ENCODE measurements at places on chromosomes 13 and 19. TPM values are rescaled to one million over a fixed set of nuclear protein-coding genes. Genes with fewer than 3 reads are reported as not detected.

GRCh38 chr19:2336528-2337328, 8.2 kb downstream of the SPPL2B start:
- no peak for DNase-seq

DNA sequence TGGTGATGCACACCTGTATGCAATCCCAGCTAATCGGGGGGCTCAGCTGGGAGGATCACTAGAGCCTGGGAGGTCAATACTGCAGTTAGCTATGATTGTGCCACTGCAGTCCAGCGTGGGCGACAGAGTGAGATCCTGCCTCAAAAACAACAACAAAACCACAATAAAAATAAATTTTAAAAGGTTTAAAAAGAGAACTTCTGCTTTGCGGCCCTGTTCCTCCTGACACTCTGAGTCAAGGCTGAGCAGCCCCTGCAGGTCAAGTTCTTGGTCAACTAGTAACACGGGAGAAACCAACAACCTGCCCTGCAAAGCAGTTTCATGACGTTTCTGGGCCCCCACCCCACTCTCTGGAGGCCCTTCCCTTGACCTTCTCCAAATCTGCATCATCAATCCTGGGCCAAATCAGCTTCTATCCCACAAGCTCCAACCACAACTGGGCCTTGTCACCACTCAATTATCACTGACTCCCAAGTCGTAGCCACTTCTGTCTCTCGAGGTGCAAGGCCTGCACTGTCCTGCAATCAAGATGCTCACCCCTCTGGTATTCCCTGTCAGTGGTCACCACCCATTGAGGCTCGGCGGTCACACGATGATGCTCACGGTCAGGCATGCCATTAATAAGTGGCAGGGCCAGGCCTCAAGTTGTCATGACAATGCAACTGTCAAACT, 7.5 kb downstream of the ELAVL1 start:
- no peak for DNase-seq

DNA sequence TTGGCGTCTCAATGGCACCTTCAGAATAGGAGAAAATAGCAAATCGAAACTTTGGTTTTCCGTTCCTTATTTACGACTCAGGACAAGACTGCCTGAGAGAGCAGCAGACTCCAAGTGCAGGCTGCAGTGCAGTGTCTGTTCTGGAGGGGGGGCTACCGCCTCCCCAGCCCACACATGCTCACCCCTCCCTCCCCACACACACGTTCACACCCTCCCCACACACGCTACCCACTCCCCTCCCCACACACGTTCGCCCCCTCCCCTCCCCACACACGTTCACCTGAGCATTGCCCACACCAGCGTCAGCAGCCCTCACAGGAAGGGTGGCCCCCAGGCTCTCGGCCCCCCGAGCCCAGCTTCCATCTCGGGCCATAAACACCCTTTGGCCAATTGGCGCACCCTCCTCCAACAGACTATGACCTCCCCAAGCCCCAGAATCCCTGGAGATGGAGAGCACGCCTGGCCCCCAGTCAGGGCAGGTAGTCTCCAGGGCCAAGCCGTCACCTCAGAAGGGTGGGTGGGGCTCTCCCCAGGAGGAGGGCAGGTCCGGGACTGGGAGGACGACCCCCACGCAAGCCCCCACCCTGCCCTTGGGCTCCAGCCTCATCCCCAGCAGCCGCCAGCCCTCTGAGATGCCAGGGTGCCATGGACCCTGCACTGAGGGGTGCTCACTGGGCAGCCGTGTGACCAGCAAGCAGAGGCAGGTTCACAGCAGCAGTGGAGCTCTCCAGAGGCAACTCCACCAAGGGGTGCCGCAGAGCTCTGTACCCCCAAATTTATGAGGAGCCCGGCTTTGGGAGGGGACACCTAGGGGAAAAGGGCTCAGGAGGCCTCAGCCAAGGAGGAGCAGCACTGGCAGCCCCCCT, 27.5 kb downstream of the RASA3 start:
- DNase-seq, result no peak

GFY gene
- not detected for total RNA-seq

GRCh38 chr13:77351315-77351714, 24.4 kb upstream of the MYCBP2 start:
- DNase-seq, result no peak

DNA sequence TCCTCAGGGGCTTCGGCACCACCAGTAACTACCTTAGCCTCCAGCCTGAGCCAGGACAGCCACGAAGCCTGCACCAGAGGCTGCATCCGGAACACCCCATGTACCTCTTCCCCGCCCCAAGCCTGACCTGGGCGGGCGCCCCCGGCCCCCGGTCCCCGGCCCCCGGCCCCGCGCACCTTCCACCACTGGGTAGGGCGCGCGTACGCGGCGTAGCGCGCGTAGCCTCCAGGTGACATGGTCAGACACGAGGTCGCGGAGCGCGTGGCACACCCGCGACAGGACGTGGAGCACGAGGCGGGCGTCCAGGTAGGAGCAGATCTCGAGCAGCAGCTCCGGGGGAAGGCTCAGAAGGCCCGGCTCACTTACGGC, 450 bp downstream of the FBXW9 start:
- no peak for DNase-seq

SIGLEC5 gene
- not detected for total RNA-seq

RNF113B gene
- not detected for total RNA-seq

DNA sequence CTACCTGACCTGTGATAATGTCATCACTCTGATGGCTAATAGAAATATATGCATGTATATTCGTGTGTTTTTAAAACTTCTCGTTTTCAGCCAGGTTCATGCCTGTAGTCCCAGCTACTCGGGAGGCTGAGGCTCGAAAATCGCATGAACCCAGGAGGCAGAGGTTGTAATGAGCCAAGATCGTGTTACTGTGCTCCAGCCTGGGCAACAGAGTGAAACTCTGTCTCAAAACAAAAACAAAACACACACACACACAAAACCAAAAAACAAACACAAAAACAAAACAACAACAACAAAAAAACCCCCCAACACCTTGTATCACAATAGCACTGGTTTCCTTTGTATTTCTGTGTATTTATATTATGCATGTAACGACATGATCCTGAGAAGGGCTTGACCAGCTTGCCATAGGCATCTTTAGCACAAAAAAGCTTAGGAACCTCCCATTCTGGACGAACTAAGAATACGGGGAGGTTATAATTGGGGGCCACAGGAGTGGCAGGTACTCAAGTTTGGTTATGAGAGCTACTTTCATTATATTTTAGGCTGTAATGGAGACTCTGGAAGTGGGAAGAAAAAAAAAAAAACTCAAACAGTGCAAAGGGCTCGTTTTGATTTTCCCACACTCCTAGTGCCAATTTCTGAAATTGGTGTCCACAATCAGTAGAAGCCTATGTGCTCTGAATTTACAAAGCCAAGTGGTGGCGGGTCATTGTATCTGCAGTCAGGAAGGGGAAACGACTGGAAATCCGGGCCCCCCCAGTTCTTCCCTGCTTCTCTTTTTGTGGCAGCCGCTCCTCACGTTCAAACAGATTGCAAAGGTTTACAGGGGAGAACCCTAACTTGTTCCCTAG, 1.2 kb upstream of the ACP7 start:
- DNase-seq, result no peak

DNA sequence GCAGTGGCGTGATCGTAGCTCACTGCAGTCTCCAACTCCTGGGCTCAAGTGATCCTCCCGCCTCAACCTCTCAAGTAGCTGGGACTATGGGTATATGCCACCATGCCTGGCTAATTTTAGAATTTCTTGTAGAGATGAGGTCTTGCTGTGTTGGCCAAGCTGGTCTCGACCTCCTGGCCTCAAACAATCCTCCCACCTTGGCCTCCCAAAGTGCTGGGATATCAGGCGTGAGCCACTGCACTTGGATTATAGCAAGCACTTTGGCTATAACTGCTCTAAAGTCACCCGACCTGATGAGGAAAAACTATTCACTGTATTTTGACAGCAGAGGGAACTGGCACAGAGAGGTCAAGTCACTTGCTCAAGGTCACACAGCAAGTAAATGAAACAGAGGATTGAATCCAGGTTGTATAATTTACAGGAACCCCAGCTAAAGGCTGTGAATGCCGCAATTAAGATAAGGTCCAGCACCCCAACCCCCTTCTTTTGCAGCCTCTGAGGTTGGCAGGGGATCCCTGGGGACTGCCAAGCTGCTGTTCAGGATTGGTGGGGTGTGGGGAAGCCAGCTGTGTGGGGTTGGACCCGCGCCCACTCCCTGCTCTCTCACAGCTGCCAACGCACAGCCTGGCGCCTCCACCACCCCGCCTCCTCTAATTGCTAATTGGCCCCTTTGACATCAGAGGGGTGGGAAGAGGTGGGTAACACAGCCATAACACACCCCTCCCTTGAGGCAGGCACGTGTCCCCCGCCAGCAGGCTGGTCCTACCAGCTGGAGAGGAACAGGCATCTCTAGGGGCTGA, 6.0 kb downstream of the TMIGD2 start:
- DNase-seq, result no peak

DNA sequence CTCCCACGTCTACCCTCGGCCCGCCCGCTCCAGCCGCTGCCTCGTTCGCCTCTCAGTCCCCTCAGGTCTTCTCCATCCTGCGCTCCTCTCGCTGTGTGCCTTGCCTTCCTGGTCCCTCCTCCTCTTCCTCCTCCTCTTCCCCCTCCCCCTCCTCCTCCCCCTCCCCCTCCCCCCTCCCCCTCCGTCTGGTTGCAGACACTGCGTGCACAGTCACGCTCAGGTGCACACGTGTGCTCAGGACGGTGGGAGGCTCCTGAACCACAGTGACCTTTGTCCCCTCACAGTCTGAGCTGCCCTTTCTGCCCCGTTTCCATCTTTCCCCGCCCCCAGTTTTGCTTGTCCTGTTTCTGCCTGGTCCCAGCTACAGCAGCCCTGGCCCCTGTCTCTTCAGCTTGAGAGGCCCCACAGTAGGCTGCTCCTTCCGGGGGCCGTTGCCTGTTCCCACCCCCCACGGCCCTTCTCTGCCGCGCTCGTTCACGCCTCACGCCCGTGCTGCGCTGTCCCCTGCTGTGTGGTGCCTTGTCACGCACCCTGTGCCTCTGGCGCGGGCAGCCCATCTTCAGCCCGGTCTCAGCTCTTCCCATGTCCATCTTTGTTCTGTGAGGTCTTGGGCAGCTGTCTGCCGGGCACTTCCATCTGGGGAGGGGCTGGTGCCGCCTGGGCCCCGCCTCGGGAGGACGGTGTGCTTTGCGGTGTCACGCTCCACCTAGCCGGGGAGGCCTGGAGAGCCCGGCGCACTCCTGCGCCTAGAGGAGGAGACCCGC, 13.8 kb upstream of the RPS15 start:
- no peak for DNase-seq

DNA sequence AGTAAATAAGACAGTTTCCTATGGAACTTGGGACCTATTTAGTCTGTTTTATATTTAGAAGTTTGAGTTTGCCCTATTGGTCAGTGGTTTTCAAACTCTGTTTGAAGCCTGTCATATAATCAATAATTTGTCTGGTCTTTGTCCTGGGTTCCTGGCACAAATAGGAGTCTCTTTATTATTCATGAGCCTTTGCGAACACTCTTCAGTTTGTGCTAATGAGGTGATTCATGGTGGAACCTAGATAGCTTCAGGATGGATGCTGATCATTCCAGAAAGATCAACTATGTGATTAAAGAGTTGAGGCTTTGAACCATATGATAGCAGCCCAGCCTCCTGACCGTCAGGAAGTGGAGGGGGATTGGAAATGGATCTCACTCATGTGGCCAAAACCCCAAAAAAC, 10.0 kb upstream of the VWA8 start:
- no peak for DNase-seq

DNA sequence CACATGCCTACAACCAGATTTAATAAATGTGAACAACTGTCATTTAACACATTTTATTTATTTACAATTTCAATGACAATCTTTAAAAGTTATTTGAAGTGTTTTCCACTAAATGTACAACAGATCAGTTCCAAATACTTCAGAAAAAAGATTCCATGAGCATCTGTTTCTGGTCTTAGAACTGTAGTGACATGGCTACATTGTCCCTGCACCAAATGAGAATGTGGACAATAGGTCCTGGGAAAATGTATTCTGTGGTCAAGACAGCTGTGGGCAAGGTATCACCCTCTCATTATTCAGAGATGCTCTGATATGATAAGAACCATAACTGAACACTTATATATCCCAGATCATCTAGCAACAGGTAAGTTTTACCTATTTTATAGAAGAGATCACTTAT, 43.7 kb downstream of the ELF1 start:
- DNase-seq, result no peak

- no peak for DNase-seq
Observed at GRCh38 chr13:100892981-100893380, 218.4 kb upstream of the TMTC4 start.

GRCh38 chr13:71218960-71219359, 648.0 kb downstream of the DACH1 start:
- no peak for DNase-seq

DNA sequence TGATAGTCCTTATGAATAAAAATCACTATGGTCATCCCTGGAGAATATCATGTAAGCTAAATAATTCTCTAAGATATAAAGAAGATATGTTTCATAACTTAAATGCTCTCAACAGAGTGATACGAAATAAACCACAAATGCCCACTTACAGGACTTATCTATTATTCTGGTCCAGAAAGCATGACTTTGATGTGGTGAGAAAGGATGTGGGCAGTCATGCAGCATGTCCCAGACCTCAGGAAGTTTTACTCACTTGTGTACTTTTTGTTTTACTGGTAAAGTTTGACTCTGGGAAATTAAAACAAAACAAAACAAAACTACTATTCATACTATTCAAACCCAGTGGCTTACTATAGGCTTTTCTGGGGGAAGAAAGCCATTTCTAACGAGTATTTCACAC, 483.2 kb upstream of the SLITRK6 start:
- no peak for DNase-seq

- DNase-seq, result no peak
Observed at GRCh38 chr19:33471111-33471996, 50.2 kb downstream of the PEPD start.

ZNF587 gene
- total RNA-seq, result 46.1 TPM

NXNL1 gene
- not detected for total RNA-seq

STOML3 gene
- not detected for total RNA-seq

GRCh38 chr19:1156305-1156801, 17.7 kb downstream of the SBNO2 start:
- no peak for DNase-seq

DNA sequence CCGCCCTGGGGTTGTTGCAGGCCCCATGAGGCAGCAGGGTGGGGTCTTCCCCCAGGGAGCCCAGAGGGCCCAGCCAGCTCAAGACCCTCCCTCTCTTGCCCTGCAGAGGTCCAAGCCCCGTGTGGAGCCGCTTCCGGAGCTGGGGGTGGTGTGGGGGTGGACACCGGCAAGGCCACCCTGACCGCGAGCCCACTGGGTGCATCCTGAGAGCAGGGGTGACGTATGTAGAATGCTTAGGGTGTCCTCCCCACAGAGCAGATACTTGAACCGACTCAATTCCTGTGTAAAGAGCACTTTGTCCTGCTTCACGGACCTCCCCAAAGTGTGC, 14.8 kb downstream of the UBXN6 start:
- no peak for DNase-seq

ENOX1 gene
- 3.8 TPM for total RNA-seq

GRCh38 chr13:92103689-92104153, 705.3 kb downstream of the GPC5 start:
- DNase-seq, result no peak

Data from neural crest cell (in vitro differentiated cells).